T-helper 1 cell treated with Interleukin-12 subunit alpha and Interleukin-12 subunit beta and Interleukin-4 antibody, amounts not matched to agents 30 ng/mL and 1 ng/mL, for 36 hours (primary cell): ENCODE measurements at places on chromosomes 11 and 22. TPM values are rescaled to one million over a fixed set of nuclear protein-coding genes. Genes with fewer than 3 reads are reported as not detected.

Gene WNT11
- total RNA-seq = 0.71 and 2.7 TPM in 2 replicates

Gene SLC22A12
- total RNA-seq = not detected in 2 replicates

Gene SHISAL1
- not detected in 2 replicates for total RNA-seq

Gene IGSF9B
- 89.6 and 97.2 TPM in 2 replicates for total RNA-seq

Gene NRGN
- 2.4 and 3.1 TPM in 2 replicates for total RNA-seq

Gene CLDN25
- total RNA-seq = not detected in 2 replicates

Gene CDON
- 0.83 and 2.2 TPM in 2 replicates for total RNA-seq

Gene CACNA1I
- 2.2 TPM in 2 replicates for total RNA-seq

Gene SMTNL1
- not detected in 2 replicates for total RNA-seq

Gene KCNE3
- 0.41 TPM in 1 of 2 replicates, not detected in the other for total RNA-seq

Gene C1QTNF6
- total RNA-seq = 7.0 and 7.7 TPM in 2 replicates

Gene OPCML
- total RNA-seq = 0.02 and 1.1 TPM in 2 replicates

Gene ISX
- total RNA-seq = not detected in 2 replicates

Gene C22orf15
- 0.41 and 0.74 TPM in 2 replicates for total RNA-seq

Gene LMF2
- 124 and 136 TPM in 2 replicates for total RNA-seq

Gene TMEM25
- total RNA-seq = 7.7 and 13.3 TPM in 2 replicates

Gene BACE1-AS
- 4.3 and 6.1 TPM in 2 replicates for total RNA-seq

Gene C22orf31
- not detected in 2 replicates for total RNA-seq

Gene PHETA2
- 4.0 and 4.7 TPM in 2 replicates for total RNA-seq

Gene CCDC188
- 0.41 TPM in 1 of 2 replicates, not detected in the other for total RNA-seq

Gene TREH
- not detected in 2 replicates for total RNA-seq

Gene C11orf87
- not detected in 2 replicates for total RNA-seq

Gene PANX3
- not detected in 2 replicates for total RNA-seq

Gene JOSD1
- total RNA-seq = 74.6 and 77.6 TPM in 2 replicates

Gene OR5A2
- not detected in 2 replicates for total RNA-seq

Gene KRTAP5-7
- total RNA-seq = 0.34 TPM in 1 of 2 replicates, not detected in the other

Gene TUBA8
- 1.7 and 1.9 TPM in 2 replicates for total RNA-seq

Gene HEPN1
- total RNA-seq = not detected in 2 replicates

Gene CREB3L1
- not detected in 2 replicates for total RNA-seq

Gene PAMR1
- total RNA-seq = not detected in 2 replicates
